ENCODE measurements at places on chromosomes 3 and 15. TPM values are rescaled to one million over a fixed set of nuclear protein-coding genes. Genes with fewer than 3 reads are reported as not detected.

GRCh38 chr3:38588371-38588971 is 61.0 kb downstream of the SCN5A start:
- no peak for DNase-seq

DNA sequence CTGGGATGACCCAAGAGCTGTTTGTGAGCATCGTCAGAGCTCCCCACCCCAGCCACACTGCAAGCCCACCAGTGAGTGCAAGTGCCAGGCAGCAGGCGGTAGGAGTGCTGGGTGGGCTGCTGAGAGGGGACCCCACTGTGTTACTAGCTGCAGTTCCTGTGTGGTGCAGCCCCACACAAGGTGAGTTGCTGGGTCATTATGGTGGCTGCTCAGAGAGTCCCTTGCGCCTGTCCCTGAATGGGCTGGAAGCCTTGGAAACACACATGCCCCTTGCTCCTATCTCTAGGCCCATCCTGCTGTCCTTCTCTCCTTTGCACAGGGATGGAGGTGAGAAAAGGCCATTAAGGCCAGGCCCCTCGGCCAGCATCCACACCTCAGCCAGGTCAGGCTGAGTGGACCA is 83.7 kb downstream of the SEC22A start:
- DNase-seq = no peak

- DNase-seq = no peak
Observed at GRCh38 chr3:127630811-127631714, 2.1 kb downstream of the PODXL2 start.

DNA sequence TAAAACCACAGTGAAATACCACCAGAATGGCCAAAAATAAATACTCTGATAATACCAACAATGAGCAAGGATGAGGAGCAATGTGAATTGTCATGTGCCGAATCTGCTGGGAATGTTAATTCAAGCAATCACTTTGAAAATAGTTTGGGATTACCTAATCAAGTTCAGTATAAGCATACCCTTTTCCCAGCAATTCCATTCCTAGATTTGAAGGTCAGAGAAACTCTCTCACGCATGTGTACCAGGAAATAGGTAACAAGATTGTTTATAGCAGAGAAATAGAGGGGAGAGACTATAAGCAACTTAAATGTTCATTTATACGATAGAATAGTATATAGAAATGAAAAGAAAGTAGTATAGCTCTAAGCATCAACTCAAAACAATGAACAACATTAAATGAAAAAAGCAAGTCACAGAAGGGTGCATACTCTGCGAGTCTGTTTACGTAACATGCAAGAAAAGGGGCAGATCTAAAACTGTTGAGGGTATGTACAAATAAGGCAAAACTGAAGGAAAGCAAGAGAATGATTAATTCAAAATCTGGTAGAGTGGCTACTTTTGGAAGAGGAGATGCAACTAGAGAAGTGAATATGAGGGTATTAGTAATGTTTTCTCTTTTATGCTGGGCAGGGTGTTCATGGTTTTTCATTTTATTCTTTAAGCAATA is 27.4 kb downstream of the TMOD3 start:
- DNase-seq = no peak

- DNase-seq = no peak
Observed at GRCh38 chr3:97347780-97348179, 416.8 kb upstream of the ARL6 start.

DNA sequence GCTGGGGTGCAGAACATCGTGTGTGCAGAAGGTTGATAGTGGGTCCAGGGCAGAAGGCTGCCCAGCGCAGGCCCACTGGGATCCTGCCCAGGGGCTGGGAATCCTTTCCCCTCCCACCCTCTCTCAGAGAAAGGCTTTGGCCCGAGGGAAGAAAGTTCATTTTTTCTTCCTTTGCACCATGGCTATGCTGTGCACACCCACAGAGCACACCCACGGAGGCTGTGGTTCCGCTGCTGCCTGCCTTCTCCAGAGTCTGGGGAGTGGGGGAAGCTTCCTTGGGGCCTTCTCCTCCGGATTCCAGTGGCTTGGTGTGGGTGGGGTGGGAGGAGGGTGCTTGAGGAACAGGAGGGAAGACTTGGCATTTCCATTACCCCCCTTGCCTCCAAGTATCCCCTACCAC is 7.0 kb upstream of the PRKCD start:
- DNase-seq = no peak

DNA sequence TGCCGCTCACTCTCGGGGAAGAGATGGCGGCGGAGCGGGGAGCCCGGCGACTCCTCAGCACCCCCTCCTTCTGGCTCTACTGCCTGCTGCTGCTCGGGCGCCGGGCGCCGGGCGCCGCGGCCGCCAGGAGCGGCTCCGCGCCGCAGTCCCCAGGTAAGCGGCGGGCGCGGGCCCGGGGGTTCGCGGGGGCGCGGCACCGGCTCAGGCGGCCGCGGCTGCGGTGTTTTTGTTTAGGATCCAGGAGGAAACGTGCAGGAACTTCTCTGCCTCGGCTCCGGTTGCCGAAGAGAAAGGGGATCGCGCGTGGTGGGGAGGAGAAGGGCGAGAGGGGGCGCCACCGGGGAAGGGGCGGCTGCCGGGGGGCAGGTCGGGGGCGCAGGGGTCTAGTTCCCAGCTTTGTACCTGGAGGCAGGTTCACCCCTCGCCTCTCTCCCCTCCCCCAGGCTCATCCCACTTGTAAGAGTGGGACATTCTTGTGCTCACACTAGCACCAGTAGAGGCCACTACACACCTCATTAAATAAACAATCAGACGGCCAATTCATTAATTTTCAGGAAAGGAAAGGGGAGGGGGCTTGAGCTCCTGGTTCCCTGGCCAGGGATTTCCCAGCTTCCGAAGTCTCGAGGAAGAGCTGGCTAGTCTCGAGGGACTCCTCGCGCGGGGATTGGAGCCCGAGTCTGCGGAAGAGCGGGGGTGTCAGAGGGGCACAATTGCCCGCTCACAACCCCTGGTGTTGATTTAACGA is 562 bp downstream of the NEO1 start:
- DNase-seq = peak; percentile 38

DNA sequence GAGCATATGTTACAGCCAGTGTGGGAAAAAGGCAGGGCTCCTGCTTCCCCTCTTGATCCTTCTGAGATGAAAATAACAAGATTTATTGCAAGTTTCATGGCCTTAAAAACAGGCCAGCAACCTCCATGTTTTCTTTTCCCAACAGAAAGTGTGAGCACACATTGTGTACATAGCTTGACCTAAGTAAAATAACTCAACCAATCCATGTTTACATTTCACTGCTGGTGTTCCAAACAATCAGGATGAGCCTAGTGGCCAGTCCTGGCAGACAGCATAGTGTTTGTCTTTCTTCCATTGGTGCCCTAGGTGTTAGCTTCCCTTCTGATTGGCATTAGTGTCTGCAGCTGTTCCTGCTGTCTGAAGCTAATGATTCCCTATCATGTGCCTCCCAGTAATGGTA is 847.7 kb downstream of the EPHA3 start:
- DNase-seq = no peak

DNA sequence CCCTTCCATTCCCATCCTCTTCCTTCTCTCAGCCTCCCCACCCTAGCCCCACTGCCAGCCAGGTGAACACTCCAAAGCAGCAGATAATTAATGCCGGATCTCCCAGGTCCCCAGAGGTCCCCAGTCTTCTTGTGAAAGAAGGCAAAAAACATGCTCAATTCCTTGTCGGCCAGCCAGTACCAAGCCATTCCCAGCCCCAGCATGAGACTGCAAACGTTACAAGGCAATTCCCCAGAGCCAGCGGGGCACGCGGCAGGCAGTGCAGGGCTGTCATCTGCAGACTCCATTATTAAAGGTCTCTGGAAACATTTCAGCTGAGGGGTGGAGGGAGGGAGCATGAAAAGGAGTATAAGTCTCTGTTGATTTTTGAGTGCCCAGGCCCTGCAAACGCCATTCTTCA is 117.8 kb downstream of the XXYLT1 start:
- DNase-seq = no peak

DNA sequence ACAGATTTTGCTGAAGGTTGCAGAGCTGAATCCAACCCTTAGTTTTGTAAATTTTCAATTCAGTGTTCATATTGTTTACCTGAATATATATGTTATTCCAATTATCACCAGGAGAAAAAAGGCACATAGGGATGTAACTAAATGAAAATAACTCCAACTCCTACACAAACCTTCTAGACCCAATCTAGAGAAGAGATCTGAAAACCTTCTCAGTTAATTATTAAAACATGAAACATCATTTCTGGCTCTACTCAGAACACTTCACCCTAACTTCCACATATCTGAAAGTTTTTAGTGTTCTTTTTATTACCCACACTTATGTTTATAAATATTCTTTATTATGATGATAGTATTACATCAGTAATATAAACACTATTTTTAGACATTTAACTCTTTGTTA is 76.6 kb downstream of the LRRFIP2 start:
- no peak for DNase-seq

GRCh38 chr15:36673039-36673438 is 93.6 kb downstream of the CDIN1 start:
- DNase-seq = no peak

DNA sequence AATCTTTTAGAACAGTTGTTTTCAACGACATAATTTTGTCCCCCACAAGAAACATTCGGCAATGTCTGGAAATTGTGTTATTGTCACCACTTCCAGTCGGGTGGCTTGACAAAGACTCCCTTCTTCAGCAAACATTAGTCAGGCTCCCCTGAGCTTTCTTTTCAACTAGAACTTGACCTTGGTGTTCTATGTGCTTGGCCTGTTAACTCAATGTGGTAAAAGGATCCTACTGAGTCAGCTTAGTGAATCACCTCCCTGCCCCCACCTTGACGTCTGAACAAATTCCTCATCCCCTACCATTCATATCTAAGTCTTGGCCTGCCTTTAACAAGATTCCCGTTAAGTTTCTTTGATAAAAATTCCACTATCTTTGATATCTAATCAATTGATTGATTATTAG is 465.0 kb upstream of the ROBO1 start:
- no peak for DNase-seq

GRCh38 chr3:183920416-183920815 is 35.7 kb upstream of the PARL start:
- no peak for DNase-seq

GRCh38 chr3:141413391-141413790 is 45.1 kb downstream of the ZBTB38 start:
- DNase-seq = no peak

DNA sequence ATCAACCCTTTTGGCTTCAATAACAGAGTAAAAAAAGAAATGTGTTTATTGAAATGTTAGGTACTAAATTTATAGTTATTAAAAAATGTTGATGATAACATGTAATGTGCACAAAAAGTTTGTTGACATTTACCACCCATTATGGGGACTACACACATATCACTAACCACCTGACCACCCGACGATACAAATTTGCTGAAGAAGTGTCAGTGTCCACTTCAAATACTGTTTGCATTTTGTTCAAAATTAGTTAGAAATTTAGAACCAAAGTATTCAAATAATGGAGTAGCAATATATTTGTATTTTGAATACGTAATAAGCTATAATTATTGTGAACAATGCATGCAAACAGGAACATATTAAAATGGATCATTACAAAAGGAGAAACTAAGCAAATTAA is 54.4 kb downstream of the KCNH8 start:
- no peak for DNase-seq

DNA sequence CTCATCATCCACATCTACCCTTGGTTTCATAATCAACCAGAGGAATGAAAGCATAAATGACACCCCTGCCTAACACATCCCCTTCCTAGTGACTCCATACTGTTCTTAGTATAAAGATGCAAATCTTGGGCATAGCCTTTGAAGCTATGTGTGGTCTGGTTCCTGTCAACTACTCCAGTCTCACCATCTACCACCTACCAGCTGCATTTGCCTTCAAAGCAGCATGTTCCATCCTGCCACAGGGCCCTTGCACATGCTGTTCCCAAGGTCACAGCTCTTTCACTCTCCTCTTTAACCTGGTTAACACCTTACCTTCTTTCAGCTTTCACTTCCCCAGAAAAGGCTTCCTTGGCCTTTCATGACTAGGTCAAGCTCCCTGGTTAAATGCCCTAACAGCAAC is 62.3 kb upstream of the ARHGEF3 start:
- no peak for DNase-seq

GRCh38 chr15:59360896-59361295 is 11.8 kb downstream of the MYO1E start:
- DNase-seq = no peak

DNA sequence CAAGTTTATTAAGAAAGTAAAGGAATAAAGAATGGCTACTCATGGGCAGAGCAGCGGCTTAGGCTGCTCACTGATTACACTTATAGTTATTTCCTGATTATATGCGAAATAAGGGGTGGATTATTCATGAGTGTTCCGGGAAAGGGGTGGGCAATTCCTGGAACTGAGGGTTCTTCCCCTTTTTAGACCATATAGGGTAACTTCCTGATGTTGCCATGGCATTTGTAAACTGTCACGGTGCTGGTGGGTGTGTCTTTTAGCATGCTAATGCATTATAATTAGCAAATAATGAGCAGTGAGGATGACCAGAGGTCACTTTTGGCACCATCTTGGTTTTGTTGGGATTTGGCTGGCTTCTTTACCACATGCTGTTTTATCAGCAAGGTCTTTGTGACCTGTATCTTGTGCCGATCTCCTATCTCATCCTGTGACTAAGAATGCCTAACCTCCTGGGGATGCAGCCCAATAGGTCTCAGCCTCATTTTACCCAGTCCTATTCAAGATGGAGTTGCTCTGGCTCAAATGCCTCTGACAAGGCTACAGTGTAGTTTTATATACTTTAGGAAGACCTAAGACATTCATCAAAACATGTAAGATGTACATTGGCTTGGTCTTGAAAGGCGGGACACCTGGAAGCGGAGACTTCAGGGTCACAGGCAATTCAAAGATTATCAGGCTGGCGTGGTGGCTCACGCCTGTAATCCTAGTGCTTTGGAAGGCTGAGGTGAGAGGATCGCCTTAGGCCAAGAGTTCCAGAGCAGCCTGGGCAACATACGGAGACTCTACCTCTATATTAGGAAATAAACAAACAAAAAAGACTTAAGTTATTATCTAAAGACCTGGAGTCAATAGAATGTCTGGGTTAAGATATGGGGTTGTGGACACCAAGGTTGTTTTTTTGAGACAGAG is 3.2 kb upstream of the BLOC1S6 start:
- no peak for DNase-seq

GRCh38 chr3:66397745-66398144 is 103.1 kb downstream of the LRIG1 start:
- no peak for DNase-seq

- DNase-seq = no peak
Observed at GRCh38 chr3:38151667-38152265, 13.3 kb downstream of the MYD88 start.

- no peak for DNase-seq
Observed at GRCh38 chr3:129937717-129938116, 36.8 kb upstream of the TRH start.

- DNase-seq = no peak
Observed at GRCh38 chr3:5275529-5275928, 88.0 kb downstream of the EDEM1 start.

- DNase-seq = no peak
Observed at GRCh38 chr3:61946570-61947324, 385.4 kb downstream of the PTPRG start.

Gene ECT2
- 1.8 TPM for total RNA-seq

Gene NLGN1
- total RNA-seq = 7.7 TPM

Gene NPRL2
- 21.1 TPM for total RNA-seq

Gene ACAN
- 0.50 TPM for total RNA-seq

Gene LRRC15
- not detected for total RNA-seq

Gene ATRIP
- total RNA-seq = 3.9 TPM

Gene PLA2G4F
- not detected for total RNA-seq

Gene HGD
- 0.63 TPM for total RNA-seq

Gene ROBO1
- total RNA-seq = 17.2 TPM

Gene CFAP20DC
- 0.99 TPM for total RNA-seq

Gene CYP8B1
- total RNA-seq = not detected

Gene KLHL40
- not detected for total RNA-seq

Gene DNAH12
- 1.0 TPM for total RNA-seq

Gene NCKIPSD
- total RNA-seq = 37.6 TPM

Gene ACTRT3
- total RNA-seq = 3.4 TPM

Gene HPS3
- total RNA-seq = 17.5 TPM

All from ovary (tissue), 10 donors.